ENCODE measurements at places on chromosomes 13 and 19. TPM values are rescaled to one million over a fixed set of nuclear protein-coding genes. Genes with fewer than 3 reads are reported as not detected.

GRCh38 chr19:27780367-27781075, 1432.4 kb downstream of the UQCRFS1 start:
- H3K4me3 ChIP-seq = no peak overlapping the region
- H3K27me3 ChIP-seq = no peaks in the 10 kb centered on the region
- DNase-seq = no peak
- H3K27ac ChIP-seq = no peak overlapping the region

GRCh38 chr13:44135566-44135965, 238.1 kb upstream of the SERP2 start:
- no peaks in the 10 kb centered on the region for H3K36me3 ChIP-seq
- no peak for DNase-seq
- H3K4me1 ChIP-seq = no peaks in the 10 kb centered on the region
- H3K27ac ChIP-seq = no peak overlapping the region
- H3K27me3 ChIP-seq = no peaks in the 10 kb centered on the region

DNA sequence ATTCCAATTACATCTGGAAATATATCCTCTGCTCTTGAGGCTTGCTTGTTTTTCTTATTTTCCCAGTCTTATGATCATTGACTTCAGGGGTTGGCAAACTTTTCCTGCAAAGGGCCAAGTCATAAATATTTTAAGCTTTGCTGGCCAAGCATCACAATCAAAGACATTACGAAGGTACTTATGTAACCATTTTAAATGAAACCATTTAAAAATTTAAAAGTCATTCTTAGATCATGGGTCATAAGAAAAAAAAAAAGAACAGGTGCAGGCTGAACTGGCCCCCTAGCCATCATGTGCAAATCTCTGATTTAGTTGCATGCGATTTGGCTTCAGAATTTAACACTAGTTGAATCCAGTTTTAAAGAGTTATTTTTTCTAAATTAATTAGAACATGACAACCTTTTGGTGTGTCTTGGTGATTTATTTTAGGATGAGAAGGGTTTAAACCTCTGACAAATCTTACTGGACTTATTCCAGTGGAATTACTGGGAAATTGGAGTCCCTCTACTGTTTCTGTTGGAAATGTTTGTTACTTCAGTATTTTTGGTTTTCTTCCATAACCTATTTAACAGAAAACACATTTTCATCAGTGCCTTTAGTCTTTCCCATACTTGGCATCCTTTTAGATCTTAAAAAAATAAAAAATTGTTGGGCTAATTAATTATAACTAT, 148.1 kb downstream of the NHLRC3 start:
- no peak for DNase-seq
- H3K4me1 ChIP-seq = peaks cover 6% of the 10 kb centered on the region
- H3K27me3 ChIP-seq = no peaks in the 10 kb centered on the region
- H3K27ac ChIP-seq = no peak overlapping the region
- no peak overlapping the region for H3K4me3 ChIP-seq

DNA sequence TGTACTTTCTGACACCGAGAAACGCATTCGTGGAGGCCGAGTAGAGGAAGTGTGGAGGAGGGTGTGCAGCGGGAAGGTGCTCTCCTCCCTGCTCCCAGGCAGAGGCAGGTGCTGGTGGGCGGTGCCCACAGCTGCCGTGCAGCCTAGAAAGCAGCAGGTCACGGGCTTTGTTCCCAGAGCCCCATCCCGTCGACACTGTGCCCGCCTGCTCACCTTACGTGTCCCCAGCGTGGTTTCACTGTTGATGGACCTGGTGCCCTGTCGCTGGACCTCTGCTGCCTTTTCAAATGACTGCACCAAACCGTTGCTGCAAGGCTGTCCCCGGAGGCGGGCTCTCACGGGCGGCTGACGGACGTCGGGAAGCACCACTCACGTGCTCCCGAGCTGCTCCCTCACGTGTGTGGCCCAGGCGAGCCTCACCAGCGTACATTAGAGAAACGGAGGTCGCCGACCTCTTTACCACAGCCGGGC, 20.8 kb downstream of the PLEKHJ1 start:
- H3K27ac ChIP-seq = no peak overlapping the region
- H3K27me3 ChIP-seq = no peaks in the 10 kb centered on the region
- no peak overlapping the region for H3K4me3 ChIP-seq
- no peaks in the 10 kb centered on the region for H3K36me3 ChIP-seq
- DNase-seq = no peak

- no peaks in the 10 kb centered on the region for H3K4me1 ChIP-seq
- no peak overlapping the region for H3K27ac ChIP-seq
- no peak for DNase-seq
- no peak overlapping the region for H3K4me3 ChIP-seq
- no peaks in the 10 kb centered on the region for H3K27me3 ChIP-seq
Measured at GRCh38 chr19:33486936-33487811, 34.4 kb downstream of the PEPD start.

GRCh38 chr13:97018029-97018819, 23.9 kb upstream of the OXGR1 start:
- H3K27me3 ChIP-seq = no peaks in the 10 kb centered on the region
- H3K36me3 ChIP-seq = no peaks in the 10 kb centered on the region
- no peak overlapping the region for H3K4me3 ChIP-seq
- no peaks in the 10 kb centered on the region for H3K4me1 ChIP-seq
- DNase-seq = no peak

GRCh38 chr13:29933401-29933800, 83.0 kb upstream of the UBL3 start:
- H3K27ac ChIP-seq = no peak overlapping the region
- H3K36me3 ChIP-seq = no peaks in the 10 kb centered on the region
- no peak overlapping the region for H3K4me3 ChIP-seq
- H3K4me1 ChIP-seq = no peaks in the 10 kb centered on the region
- DNase-seq = no peak

DNA sequence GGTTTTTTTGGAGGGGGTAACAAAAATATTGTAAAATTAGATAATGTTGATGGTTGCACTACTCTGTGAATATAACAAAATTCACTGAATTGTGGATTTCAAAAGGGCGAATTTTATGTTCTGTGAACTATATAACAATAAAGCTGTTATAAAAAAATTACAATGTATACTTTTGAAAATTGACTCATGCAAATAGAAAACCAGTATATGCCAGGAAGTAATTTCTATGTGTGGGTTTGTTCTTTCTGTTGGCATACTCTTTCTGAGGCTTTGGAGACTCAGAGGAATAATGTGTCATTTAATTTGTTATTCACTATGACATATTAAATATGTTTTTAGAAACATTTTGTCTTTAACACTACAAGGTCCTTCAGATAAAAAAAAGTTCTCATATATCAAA, 310.1 kb downstream of the GPC5 start:
- H3K27me3 ChIP-seq = no peaks in the 10 kb centered on the region
- no peaks in the 10 kb centered on the region for H3K36me3 ChIP-seq
- no peak overlapping the region for H3K27ac ChIP-seq
- H3K4me3 ChIP-seq = no peak overlapping the region
- no peaks in the 10 kb centered on the region for H3K4me1 ChIP-seq

DNA sequence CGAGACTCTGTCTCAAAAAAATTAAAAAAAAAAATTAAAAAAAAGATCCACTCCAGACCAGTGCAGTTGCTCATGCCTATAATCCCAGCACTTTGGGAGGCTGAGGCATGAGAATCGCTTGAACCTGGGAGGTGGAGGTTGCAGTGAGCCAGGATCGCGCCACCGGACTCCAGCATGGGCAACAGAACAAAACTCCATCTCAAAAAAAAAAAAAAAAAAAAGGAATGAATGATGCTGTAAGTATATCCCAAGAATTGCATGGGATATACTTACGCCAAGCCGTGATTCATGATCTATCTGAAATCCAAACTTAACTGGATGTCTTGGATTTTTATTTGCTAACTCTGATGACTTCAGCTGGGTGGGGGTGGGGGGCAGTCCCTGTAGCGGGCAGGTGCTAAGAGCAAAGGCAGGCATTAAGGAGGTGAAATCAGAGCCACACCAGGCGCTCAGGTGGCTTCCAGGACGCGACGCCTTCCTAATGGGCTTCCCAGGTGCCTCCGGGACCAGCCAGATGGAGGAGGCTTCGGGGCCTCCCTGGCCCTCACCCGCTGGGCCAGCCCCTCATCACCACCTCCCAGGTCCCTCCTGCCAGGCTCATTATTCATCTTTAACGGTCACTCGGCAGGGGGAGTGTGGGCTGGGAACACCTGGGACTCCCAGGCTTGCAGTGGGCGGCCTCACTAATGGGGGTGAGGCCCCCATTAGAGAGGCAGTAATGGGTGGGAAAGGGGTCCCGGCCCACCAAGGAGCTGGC, 11.4 kb upstream of the FUT5 start:
- H3K4me1 ChIP-seq = peaks cover 1% of the 10 kb centered on the region
- DNase-seq = no peak
- H3K27ac ChIP-seq = no peak overlapping the region

- peak within 1 kb of the TSS; percentile 69 for H3K4me3 ChIP-seq
- H3K36me3 ChIP-seq = no peaks in the 10 kb centered on the region
- DNase-seq = peak; percentile 79
- no peaks in the 10 kb centered on the region for H3K27me3 ChIP-seq
Measured at GRCh38 chr19:10085641-10086590, at the start of gene SHFL. Gene SHFL (plus strand): TSS chr19:10086317. CDS start chr19:10086428, 111 bp downstream.

DNA sequence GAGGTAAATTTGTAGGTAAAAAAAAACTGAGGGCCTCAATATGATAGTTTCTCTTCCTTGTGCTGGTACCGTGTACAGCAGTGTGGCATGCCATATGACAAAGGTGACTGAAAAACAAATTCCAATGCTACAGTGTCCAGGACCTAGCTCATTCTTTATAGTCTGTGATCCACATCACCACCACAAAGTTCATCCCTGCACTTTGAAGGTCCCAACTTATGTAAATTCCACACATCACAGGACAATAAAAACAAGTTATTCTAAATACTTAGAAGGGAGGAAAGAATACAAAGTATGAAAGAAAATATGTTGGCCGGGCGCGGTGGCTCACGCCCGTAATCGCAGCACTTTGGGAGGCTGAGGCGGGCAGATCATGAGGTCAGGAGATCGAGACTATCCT, 314.6 kb upstream of the SGCG start:
- no peak for DNase-seq
- no peak overlapping the region for H3K27ac ChIP-seq
- no peaks in the 10 kb centered on the region for H3K27me3 ChIP-seq
- H3K4me1 ChIP-seq = no peaks in the 10 kb centered on the region

GRCh38 chr13:110643768-110644421, 28.6 kb downstream of the NAXD start:
- no peaks in the 10 kb centered on the region for H3K27me3 ChIP-seq
- H3K4me3 ChIP-seq = no peak overlapping the region
- DNase-seq = no peak
- H3K27ac ChIP-seq = no peak overlapping the region
- H3K36me3 ChIP-seq = no peaks in the 10 kb centered on the region
- H3K4me1 ChIP-seq = peaks cover 7% of the 10 kb centered on the region

GRCh38 chr13:43572656-43573360, 214.0 kb downstream of the ENOX1 start:
- no peak overlapping the region for H3K4me3 ChIP-seq
- DNase-seq = no peak
- H3K27ac ChIP-seq = no peak overlapping the region
- H3K4me1 ChIP-seq = peaks cover 2% of the 10 kb centered on the region
- H3K27me3 ChIP-seq = no peaks in the 10 kb centered on the region

DNA sequence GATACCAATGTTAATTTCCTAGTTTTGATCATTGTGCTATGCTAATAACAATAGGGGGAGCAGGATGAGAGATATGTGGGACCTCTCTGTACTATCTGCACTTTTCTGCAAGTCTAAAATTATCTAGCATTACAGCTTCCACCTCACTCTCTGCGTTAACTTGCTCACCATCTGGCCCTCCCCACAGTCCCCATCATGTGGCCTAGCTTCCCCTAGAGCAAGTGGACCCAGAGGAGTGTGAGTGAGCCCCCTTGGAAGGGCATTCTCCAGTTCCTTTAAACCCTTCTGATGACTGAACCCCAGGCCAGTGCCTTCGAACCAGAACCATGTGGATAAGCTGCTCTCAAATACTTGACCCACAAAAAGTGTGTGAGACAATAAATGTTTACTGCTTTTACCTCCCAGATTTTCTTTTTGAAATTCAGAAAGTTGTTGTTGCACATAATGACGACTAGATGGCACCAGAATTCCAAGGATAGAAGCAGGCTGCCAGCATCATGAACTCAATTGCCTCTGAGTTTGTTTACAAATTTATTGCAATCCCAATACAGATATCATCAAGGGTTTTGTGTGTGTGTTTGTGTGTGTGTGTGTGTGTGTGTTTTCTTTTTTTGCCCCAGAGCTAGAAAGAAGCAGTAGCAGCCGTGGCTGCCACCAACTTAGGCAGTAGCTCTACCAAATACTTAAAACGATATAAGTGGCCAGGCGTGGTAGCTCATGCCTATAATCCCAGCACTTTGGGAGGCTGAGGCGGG, 49.0 kb upstream of the ZNF780A start:
- no peak overlapping the region for H3K27ac ChIP-seq
- H3K4me1 ChIP-seq = no peaks in the 10 kb centered on the region
- H3K36me3 ChIP-seq = no peaks in the 10 kb centered on the region
- no peak for DNase-seq

DNA sequence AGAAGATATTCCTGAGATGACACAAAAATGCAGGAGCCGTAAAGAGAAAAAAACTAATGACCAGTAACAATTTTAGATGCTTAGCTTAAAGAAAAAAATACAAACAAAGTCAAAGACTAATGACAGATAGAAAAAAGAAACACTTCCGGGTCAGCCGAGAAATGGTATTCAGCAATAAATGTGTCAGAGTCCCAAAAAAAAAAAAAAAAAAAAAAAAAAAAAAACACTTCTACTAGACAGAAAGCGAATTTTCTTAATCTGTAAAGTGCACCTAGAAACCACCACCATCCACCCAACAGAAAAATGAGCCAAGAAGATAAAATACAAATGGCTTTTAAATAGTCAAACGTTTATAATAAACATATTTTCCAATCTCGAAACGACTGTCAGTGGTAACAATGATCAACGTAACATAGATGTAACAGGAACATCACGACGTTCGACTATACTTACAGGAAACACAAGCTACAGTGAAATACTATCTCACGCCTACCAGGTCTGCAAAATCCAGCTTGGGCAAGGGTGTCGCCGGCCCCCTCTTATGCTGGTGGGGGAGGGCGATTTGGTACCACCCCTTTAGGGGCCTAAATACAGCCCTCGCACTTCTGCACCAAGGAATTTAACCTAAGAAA, 10.6 kb downstream of the ABHD17A start:
- no peaks in the 10 kb centered on the region for H3K27me3 ChIP-seq
- DNase-seq = no peak
- no peaks in the 10 kb centered on the region for H3K36me3 ChIP-seq
- H3K4me1 ChIP-seq = peaks cover 13% of the 10 kb centered on the region

CEACAM1 gene
- 1.4 TPM for polyA plus RNA-seq

FLT3 gene
- polyA plus RNA-seq = 0.10 TPM

ZNF296 gene
- not detected for polyA plus RNA-seq

ZNF723 gene
- polyA plus RNA-seq = not detected

ZNF99 gene
- 0.03 TPM for polyA plus RNA-seq

URAD gene
- polyA plus RNA-seq = not detected

RNF17 gene
- polyA plus RNA-seq = not detected

All from ovary (tissue), 10 donors.